Foreskin melanocyte (primary cell): ENCODE measurements at places on chromosomes 16 and 17.

DNA sequence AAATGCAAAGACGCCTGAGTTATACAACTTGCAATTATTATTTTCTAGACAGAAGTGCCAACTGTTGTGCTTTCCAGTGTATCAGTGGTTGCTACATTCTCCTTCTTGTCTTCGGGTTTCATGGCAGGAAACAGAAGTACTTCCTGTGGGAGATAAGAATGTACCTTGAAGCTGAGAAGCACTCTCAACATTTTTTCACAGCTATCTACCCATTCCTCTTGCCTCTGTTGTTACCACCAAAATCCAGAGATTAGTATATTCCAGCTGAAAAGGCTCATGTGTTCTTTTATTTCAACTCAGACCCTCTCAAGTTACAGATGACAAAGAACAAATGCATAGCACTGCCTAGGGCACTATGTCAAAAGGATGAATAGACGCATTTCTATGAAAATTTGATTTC lies 4.8 kb upstream of the ADAT1 start:
- peak; percentile 73 for DNase-seq

DNA sequence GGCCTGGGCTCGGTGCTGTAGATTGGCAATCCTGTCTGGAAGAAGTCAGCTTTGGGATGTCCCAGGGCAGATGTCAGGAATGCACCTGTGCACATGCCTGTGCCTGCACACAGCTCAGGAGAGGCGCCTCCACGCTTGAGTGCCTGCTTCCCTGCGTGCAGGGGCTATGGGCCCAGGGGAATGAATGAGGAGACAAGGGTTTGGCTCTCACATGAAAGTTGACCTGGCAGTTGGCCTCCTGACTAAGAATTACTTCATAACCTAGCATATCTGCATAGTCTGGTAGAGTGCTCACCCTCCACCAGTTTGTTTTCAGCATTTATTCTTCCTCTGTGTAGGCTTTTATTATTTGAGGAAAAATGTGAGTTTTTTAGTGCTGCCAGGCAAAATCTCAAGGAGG lies 50.0 kb downstream of the PLD6 start:
- DNase-seq = no peak

GRCh38 chr16:19184823-19185509 lies 16.9 kb downstream of the SYT17 start:
- DNase-seq = no peak

GRCh38 chr16:86549076-86549892 lies 5.8 kb downstream of the MTHFSD start:
- DNase-seq = no peak

- no peak for DNase-seq
Measured at GRCh38 chr16:4376126-4376892, 4.7 kb downstream of the VASN start.

- DNase-seq = no peak
Measured at GRCh38 chr16:53061701-53062159, 6.9 kb downstream of the CHD9 start.

DNA sequence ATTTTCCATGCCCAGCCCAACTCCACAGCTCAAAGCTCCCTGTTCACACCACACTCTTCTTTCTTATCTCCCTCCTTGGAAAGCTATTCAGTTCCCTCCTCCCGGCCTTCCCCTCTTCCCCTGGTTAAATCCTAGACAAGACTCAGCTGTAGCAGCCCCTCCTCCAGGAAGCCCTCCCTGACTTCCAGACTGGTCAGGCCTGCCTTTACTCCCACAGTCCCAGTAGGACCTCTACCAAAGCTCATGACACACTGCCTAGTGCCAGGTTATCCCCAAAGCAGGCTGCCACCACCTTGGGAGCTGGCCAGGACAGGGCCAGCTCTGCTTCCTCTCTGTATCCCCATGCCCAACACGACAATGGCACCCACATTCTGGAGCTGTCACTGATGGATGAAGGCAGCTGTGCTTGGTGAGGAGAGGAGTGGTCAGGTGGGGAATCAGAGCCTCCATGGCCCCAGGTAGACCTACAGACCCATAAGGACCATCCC lies 50.0 kb downstream of the BEAN1 start:
- DNase-seq = no peak

GRCh38 chr16:52727849-52728248 lies 180.9 kb upstream of the TOX3 start:
- no peak for DNase-seq

- no peak for DNase-seq
Measured at GRCh38 chr17:2174014-2174413, 119.1 kb downstream of the HIC1 start.

- no peak for DNase-seq
Measured at GRCh38 chr17:39486242-39486641, 25.0 kb downstream of the CDK12 start.

DNA sequence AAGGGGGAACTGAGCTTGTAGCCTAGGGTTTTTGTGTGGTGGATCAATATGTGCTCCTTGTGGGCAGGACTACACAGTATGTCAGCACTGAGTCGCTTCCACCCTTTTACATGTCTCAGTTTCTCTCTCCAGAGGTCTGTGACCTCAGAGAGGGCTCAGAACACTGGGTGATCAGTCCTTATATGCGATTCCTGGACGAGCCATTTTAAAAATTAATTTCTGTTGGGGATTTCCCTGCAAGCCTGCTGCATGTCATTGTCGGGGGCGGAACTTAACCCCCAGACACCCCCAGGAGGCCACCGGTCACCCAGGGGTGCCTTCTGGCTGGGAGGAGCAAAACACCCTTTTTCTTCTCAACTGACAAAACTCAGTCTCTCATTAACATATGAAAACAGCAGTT lies 14.1 kb downstream of the DHRS7B start:
- no peak for DNase-seq

DNA sequence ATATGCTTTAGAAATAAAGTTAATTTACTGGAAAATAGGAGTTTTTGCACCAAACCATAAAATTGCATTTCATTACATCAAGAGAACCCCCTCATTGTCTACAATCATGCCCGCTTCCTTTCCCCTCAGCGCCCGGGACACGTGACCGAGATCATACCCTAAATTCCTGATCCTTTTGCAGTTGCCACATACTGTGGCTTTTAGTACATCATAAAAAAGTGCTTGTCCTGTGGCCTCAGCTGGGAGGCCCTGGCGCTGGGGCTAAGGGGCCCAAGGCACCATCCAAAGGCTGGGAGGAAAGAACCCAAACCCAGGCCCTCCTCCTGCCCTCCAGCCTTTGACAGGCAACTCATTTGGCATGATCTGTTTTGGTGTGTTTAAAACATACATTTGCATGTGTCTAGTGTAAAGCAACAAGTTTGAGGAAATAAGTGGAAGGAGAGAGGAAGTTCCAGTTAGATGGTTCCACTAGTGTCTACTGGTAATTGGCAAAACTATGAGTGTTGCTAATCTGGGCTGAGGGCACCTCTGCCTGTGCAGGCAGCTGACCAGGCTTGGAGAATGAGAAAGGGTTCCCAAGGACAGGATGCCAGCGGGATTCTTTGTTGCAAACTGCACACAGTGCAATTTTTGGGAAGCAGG lies 6.0 kb downstream of the CDK5R1 start:
- DNase-seq = no peak

GRCh38 chr17:76492123-76492988 lies 8.9 kb downstream of the RHBDF2 start:
- DNase-seq = no peak

DNA sequence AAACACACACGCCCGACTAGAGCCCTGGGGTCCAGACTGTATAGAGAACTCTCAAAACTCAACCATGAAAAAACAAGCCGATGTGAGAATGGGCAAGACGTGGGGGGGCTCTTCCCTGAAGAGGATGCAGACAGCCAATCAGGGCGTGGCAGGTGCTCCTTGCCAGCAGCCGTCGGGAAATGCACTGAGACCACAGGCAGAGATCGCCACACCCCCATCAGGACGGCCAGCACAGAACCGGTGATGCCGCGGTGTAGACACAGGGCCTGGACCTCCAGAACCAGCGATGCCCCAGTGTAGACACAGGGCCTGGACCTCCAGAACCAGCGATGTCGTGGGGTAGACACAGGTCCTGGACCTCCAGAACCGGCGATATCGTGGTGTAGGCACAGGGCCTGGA lies 169.2 kb downstream of the LAT start:
- no peak for DNase-seq

- DNase-seq = no peak
Measured at GRCh38 chr17:59149051-59149450, 5.9 kb downstream of the SKA2 start.

DNA sequence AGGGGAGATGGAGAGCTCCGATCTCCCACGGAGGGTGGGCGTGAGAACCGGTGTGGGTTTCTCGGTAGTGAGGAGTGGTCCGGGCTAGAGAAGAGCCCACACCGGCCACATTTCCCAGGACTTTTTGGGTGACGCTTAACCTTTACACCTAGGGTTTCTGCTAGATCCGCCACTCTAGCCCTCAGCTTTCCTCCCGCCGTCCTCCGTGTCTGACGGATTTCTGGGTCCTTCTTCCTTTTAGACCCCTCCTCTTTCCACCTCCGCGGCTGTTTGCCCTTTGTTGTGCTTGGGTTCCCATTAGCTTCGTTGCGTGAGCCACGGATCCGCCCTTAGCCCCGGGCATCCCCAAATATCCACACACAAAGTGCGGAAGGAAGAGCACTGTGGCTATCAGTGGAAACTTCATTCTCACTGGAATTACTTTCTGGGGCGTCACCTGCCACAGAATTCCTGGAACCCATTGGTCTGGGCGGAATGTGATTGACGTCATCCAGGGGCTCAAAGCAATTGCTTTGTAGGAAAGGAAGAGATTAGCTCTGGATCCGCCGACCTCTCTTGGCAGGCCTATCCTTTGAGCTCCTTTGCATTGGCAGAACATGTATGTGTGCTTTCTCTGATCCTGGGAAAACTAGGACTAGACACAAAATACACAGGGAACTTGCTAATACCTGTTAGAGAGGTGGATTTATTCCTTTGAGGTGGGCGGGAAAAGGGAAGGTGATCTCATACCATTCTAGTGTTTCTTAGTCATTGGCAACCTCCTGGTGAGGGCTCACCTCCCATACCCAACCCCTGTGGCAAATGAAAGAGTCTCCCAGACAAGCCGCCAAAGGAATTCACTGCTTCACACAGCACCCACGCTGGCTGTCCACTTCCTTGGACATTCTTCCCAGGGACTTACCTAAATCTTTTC lies 654 bp downstream of the TNFAIP1 start:
- DNase-seq = peak; percentile 40

DNA sequence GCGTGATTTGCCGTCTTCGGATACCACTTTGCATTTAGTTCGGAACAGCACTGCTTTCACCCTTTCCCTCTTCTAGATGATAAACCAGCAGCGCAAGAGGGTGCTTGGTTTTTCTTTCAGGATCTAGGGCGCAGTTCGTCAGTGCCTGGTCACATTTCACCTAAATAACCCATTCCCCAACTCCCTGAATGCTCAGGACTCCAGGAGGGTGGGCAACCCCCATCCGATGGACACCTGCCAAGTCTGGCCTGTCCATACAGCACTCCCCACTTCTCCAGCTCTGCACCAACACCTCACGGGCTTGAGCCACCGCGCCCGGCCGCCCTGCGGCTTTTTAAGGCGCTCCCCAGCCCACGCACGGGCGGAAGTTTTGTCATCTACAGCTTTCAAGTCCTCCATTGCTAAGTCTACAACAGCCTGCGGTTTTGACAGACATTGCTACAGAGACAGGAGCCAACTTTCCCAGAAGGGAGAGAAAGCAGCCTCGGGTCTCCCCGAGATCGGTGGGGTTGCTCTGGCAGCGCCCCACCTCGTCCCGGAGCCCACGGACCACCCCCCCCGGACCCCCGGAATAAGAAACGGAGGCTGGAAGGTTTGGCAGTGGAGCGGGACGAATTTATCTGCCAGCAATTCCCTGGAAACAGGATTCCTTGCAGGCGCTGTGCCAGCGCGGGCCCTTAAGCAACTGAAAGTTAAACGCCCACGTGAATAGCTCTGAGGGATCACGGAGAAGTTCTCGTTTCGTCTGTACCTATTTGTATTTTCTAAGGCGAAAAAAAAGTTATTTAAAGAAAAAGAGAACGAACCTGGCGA lies 38.6 kb upstream of the SLFN13 start:
- DNase-seq = no peak

DNA sequence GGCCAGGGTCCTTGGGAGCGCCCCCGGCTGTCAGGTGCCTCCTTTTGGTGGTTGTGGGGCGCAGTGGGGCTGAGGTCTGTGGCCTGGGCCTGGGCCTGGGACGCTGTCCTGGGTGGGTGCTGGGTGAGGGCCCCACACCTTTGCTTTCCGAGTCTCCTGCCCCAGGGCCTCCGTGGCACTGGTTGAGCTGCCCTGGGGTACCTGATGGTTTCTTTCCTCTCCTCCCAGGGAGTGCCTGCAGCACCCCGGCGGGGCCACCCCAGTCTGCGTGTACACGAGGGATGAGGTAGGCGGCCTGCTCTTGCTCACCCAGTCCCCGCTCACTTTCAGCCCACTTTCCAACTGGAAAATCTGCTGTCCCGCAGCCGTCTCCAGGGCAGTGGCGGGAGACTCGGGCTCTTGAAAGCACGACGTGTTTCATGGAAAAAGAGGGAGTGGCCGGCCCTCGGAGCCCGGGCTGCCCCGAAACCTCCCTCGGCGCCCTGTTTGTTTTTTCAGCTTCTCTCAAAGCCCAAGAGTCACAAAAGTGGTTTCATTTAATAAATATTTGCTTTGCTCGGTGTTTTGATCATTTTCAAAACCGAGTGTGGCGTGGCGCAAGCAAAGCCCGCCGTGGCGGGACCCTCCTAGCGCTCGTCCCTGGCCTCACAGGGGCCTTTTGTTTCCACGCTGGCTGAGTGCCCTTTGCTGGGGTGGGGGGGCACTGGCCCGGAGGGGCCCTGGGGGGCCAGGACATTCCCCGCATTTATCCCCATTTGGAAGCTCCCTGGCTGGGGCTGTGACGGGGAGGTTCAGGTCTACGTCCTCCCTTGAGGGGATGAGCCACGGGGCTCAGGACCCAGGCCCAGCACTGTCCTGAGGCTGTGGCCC lies 17.4 kb downstream of the ASPSCR1 start:
- no peak for DNase-seq

- no peak for DNase-seq
Measured at GRCh38 chr17:70483624-70484023, 314.3 kb downstream of the KCNJ2 start.

- no peak for DNase-seq
Measured at GRCh38 chr16:6335072-6335471, 997.6 kb upstream of the RBFOX1 start.

DNA sequence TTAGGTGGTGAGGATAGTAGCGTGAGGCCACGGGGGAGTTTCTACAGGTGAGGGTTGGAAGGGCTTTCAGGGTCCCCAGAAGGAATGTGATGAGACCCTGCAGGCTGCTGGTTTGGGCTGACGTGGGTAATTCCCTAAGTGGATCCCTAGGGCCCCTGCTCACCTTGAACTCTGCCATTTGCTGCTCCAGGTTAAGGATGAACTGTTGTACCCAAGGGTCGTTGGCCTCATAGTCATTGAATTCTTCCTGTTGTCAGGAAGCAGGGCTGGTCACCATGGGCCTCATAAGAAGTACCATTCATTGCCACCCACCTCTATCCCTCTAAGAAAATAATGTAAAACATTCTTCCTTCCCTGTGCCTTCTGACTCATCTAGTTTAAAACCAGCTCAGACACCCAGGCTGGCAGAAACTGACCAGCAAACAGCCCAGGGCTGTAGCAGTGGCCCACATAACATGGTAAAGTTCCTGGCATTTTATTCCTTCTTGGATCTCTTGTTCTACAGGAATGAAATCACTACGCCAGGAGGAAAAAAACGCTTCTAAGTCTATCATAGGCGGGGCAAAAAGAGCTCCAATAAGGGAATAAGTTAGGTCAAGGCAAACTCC lies 27.6 kb downstream of the FCSK start:
- peak; percentile 83 for DNase-seq
